Fibroblast of skin of right biceps (primary cell): ENCODE measurements at places on chromosomes 3 and 15.
A peak's percentile ranks its signal among the peaks of the same experiment; 100 is the strongest.

- DNase-seq = no peak
Measured at GRCh38 chr3:79551321-79551892, 216.4 kb downstream of the ROBO1 start.

- DNase-seq = peak; percentile 20
Measured at GRCh38 chr3:183650554-183650953, 15.1 kb downstream of the KLHL24 start.

DNA sequence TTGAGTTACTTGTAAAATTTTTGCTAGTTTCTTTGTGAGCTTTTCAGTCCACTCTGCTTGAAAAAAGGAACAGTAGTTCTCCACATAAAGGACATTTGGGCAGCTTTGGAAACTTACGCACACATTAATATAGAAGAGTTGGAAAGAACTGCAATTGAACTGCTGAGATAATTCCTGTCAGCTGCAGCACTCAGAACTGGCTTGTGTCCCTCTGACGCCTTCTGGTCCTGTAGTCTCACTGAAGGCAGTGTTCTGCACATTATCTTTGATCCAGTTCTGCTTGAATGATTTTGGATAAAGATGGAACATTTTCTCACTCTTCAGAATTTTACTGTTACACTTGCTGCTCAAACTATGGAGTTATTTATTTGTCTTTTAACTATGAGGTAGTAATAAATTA is 901.9 kb downstream of the OTOL1 start:
- no peak for DNase-seq

DNA sequence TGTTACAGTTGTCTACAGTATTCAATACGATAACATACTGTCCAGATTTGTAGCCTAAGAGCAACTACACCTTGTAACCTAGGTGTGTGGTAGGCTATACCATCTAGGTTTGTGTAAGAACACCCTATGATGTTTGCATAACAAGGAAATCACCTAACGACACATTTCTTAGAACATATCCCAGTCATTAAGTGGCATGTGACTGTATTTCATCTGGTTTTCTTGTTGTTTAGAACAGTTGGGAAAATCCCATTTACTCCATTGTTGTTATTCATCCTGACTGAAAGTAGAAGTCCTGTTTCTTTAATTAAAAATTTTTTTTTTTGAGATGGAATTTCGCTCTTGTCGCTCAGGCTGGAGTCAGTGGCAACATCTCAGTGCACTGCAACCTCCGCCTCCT is 31.3 kb downstream of the LRRC28 start:
- DNase-seq = no peak

DNA sequence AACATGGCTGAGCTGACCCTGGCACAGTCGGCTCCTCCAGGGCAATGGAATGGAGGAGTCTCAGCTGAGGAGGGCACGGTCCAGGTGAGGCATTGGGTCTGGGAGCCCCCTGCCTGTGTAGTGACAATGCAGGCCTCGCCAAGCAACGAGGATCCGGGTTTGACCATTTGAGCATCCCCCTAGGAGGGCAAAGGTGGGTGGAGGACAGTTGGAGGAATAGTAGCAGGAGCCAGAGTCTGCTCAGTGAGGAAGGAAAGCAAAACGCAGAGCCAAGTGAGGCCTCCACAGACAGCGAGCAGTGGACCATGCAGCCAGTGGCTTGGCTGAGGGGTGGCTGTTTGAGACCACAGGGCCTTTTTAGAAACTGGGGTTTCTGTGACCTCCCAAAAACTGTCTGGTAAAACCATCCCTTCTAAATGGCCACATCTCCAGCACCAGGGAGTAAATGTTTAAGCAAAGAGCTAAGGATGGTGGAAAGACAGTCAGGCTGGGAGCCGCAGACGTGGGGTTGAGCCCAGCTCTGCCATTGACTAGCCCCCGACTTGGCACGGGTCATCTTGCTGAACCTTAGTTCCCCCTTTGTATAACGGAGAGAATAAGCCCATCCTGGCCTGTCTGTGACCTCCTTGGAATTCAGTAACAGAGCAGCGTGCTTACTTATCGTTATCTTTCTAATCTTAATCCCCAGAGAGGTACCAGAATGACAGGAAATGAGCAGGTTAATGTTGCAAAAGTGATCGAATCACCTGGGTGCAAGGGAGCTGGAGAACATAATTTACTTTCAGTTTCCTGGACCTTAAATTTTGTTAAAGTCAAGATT is 46.8 kb downstream of the CMTM6 start:
- no peak for DNase-seq

DNA sequence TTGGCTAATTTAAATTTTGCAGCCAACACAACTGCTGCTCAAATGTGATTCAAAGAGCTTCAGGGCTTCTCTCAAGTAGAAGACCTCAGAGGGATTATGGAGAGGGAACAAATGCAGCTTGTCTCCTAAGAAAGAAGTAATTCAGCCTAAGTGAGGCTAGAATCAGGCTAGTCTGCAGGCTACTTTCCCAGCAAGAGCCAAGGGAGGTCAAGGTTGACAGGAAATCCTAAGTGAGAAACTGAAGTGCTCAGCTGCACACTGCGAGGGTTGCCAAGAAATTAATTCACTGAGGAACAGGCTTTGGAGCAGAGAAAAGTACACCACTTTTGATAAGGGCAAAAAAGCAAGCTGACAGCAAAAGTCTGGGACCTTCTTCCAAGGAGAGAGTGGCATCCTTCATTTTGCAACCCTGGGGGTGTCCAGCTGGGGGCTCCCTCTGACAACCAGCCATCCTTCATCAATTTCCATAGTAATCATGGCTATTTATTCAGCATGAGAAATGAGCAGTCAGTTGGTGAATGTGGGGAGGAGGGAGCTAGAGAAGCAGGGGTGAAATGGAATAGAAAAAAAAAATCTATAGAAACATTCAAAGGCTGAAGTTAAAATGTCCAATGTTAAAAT is 646.4 kb upstream of the ADAMTS9 start:
- DNase-seq = no peak

DNA sequence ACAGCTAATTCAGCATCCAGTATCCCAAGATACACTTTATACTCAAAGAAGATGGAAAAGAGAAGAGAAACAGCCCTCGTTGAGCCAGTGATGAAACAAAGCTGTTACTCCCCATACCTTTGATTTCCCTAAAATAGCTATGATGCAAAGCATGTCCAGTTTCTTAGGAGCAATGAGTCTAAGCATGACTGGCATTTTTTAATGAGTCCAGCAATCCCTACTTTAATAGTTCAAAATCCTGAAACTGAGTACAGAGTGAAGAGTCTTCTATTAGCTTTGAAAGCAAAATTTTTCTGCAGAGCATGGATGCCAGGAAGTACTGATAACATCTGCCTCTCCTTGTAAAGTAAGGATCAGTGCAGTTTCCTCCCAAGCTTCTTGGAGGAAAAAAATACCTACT is 302.7 kb downstream of the IL5RA start:
- no peak for DNase-seq

DNA sequence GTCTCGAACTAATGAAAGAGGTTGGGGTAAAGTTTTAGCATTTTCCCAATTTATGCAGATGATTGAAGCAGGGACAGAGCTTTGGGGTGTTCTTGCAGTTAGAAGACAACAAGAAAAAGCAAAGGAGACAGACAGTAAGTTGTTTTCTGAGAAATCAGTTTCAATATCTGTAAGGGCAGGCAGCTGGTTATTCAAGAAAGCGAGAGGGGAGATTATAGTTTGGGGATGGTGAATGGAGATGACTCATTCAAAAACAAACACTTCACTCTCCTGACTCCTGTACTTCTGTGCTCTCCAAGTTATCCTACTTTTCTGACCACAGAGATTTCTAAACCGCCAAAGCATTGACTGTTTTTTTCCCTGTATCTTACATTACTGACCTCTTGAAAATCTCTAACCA is 352.0 kb downstream of the GAP43 start:
- peak; percentile 80 for DNase-seq

- no peak for DNase-seq
Measured at GRCh38 chr15:67241132-67241855, 13.2 kb downstream of the AAGAB start.

- DNase-seq = no peak
Measured at GRCh38 chr15:26128611-26129140, 265.5 kb upstream of the ATP10A start.

DNA sequence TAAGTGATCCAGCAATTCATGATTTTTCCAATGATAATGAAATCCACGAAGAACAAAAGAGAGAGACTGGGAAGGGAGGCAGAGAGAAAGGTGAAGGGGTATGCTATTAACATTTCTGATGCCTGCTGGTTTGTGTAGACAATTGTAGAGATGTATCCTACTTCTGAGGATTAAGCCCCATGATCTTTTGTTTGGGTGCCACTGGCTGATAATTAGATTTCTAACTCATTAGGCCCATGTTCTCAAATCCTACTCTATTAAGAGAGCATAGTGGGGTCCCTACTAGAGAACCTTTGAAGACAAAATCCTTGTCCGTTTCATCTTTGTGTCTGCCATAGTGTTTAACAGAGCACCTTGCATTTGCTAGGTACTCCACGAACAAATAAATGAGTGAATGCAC is 2.7 kb upstream of the GNB4 start:
- no peak for DNase-seq

DNA sequence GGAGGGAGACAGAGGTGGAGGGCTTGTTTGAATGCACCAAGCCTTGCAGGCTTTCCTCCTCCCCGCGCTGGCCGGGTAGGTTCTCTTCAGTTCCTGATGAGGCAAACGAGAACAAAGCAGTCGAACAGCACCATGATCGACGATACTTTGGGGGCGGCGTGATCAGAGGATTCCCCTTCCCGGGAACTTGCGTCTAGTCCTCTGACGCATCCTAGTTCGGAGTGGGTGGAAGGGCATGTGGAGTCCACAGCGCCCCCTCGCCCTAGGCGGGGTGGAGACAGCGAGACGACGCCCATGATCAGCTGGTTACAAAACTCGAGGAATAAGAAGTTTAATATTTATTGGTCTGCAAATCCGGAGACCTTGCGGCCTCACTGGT is 452 bp upstream of the SV2B start:
- DNase-seq = peak; percentile 40

GRCh38 chr3:115293321-115293720 is 146.2 kb upstream of the ZBTB20 start:
- DNase-seq = no peak

DNA sequence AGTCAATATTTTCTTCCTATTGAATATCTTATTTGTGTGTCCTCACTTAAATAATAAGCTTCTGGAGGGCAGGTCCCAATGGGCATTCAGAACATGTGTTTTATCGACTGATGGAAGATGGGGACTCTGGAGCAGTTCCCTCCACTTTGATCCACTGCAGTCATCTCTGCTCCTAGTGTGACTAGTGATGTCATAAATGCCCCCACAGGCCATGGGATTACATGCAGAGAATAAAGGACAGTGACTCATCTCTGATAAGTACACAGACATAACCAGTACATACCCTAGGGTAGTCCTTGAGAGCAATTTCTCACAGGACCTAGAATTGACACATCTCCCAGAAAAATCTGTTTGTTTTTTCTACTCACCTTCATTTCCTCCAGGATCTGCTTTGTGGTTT is 49.4 kb upstream of the FMN1 start:
- DNase-seq = peak; percentile 54

DNA sequence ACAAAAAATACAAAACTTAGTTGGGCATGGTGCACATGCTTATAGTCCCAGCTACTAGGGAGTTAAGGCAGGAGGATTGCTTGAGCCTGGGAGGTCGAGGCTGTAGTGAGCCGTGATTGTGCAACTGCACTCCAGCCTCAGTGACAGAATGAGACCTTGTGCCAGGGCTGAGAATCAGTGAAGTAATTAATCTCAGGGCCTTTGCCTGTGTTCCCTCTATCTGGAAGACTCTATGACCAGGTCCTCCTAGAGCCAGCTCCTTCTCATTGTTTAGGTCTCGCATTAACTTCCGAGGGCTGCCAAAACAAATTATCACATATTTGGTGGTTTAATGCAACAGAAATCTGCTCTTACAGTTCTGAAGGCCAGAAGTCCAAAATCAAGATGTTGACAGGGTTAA is 41.4 kb upstream of the FLNB start:
- DNase-seq = peak; percentile 61

GRCh38 chr3:72141264-72141663 is 356.3 kb upstream of the PROK2 start:
- DNase-seq = no peak

- peak; percentile 81 for DNase-seq
Measured at GRCh38 chr15:83278191-83278590, 6.3 kb downstream of the BNC1 start.

GRCh38 chr3:125055331-125055912 is 375 bp downstream of the HEG1 start:
- peak; percentile 37 for DNase-seq

- DNase-seq = no peak
Measured at GRCh38 chr3:155407331-155407730, 113.8 kb upstream of the STRIT1 start.

- DNase-seq = no peak
Measured at GRCh38 chr3:190807719-190808375, 54.6 kb downstream of the GMNC start.

GRCh38 chr3:64612082-64612860 is 75.5 kb downstream of the ADAMTS9 start:
- peak; percentile 3 for DNase-seq

DNA sequence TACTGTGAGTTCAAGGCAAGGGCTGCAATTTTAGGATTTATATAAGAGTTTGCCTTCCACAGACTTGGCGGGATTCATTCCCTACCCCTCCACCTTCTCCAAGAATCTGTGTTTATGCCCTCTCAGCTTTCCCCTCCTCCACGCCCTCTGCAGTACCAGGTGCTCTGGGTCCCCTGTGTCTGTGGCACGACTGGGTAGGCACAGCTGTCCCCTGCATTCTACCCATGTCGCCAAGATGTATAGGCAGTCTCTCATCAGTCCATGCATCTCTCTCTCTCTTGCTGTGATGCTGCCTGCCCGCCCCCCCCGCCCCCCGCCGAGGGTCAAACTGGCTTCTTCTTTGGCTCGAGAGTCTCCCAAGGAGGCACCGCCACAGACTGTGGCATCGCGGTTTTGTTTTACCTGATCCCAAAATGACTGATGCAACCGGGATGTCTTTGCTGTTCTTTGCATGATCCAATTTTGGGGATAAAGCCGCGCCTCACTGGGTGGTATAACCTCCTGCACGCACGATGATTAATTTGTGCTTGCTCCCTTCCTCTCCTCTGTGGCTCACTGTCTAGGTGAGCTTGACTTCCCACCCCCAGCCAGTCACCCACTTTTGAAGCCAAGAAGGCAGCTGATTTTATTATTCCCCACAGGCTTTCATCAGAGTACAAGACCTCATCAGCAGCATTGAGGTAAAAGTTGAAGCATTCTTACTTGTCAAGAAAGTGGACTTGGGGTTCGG is 43.7 kb downstream of the EFCAB12 start:
- DNase-seq = no peak

- DNase-seq = no peak
Measured at GRCh38 chr3:50319894-50320625, 2.5 kb downstream of the HYAL2 start.
